ENCODE measurements at places on chromosomes 3 and 15.

DNA sequence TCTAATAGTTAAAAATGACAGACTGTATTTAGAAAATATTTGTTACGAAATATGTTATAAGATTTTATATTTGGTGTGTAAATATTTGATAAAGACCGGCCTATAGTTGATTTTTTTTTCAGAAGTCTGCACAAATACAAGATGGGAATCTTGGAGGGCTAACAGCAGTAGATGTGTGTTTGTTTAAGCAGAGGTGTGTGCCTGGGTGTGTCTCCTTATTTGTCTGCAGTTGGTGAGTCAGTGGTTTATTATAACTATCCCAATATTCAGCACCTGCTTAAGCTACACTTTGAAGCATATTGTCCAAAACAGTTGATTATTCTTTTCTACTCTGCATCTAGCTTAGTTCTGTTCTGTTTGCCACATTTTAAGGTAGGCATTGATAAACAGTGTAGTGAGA lies 12.4 kb downstream of the GLCE start:
- no peak for DNase-seq

DNA sequence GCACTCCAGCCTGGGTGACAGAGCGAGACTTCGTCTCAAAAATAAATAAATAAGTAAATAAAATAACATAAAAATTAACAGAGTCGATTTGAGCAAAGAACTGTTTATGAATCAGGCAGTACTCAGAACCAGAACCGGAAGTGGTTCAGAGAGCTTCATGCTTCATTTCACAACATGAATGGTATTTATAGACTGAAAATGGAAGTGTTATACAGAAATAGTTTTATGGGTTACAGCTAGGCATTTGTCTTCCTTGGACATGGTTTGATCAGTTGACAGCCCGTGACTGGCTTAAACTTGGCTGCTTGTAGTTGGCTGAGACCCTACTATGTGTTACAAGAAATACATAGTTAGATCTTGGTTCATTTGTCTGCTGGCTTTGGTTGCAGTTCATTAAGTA lies 216.0 kb upstream of the MCTP2 start:
- no peak for DNase-seq

- DNase-seq = no peak
Observed at GRCh38 chr3:16379838-16380237, 114.8 kb downstream of the OXNAD1 start.

DNA sequence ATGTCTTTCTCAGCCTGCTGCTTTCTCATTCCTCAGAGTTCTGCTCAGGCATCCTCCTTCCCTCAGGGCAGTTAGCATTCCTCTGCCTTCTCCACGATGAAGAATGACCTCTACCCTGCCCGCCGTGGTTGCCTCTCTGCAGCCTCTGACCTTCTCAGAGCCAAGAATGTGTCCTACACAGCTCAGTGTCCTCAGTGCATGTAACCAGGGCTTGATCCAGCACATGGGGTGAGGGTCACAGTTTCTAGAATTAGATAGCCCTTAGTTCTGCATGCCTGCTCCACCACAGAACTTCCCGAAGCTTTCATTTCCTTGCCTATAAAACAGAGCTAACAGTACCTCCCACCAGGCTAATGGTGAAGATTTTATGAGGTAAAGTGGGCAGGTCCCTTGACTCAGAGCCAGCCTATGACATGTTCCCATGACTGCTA lies 182.1 kb downstream of the CLSTN2 start:
- peak; percentile 15 for DNase-seq

DNA sequence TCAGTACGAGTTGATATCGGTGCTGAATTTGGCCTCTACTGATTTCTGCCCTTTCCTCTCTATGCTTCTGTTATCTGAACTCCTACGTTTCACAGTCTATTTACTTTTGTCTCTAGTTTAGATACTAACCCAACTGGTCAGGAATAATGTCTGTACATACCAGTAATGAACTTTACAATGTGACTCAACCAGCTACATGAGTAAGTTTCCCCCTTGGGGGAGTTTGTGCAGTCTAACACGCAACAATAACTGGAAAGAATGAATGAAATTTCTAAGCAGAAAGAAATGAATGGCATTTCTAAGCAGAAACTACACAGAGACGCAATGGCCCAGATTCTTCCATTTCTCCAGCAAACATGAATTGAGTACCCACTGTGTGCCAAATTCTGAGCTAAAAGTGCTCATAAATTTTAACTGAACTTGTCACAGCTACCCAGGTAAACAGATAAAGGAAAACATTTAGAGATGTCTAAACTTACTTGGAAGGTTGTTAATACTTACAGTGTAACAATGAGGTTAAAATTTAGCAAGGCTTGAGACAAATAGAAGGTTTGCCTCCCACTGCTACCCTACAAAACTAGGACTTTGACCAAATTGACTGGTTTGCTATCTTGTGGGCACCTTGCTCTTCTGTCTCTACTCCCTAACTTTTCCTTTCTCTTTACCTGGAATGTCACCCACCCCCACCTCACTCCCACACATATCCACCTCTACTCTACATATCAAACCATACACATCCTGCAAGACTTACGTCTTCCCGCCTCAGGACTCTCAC lies 11.6 kb downstream of the UPK1B start:
- DNase-seq = peak; percentile 86

- DNase-seq = no peak
Observed at GRCh38 chr3:74606996-74607395, 7.5 kb downstream of the CNTN3 start.

- no peak for DNase-seq
Observed at GRCh38 chr15:57439128-57440027, 63.1 kb downstream of the CGNL1 start.

DNA sequence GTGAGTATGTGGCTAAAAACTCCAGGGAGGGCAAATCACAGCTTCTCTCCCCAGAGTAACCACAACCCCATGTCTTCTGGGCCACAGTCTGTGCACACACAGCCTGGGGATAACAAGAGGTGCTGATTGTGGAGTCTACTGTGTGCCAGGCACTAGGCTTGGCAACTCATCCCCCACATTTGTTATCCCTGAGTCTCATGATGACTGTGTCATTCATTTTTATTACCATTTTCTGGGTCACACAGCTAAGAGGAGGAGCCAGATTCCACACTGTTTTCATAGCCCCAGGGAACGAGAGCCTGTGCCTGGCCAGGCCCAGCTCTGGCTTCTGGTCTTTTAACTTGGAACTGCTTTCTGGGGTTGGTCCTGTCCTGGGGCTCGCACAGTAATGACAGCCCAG lies 34.5 kb downstream of the ESYT3 start:
- peak; percentile 51 for DNase-seq

DNA sequence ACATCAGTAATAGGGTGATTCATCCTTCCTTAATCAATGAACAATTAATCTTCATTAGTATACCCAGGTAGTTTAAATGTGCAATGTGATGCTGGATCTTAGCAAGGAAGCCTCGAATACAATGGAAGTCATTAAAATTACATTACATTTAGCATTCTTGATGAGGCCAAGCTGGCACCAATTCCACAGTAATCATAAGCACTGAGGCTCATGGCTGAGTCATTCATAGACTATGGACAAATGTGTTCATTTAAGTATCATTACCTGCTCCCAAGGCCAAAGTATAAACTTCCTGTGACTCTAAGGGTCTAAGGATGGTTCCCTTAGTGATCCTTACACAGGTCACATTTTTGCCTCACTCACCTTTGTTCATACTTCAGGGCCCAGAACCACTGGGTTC lies 266.4 kb upstream of the CDIN1 start:
- DNase-seq = no peak

- no peak for DNase-seq
Observed at GRCh38 chr15:34188711-34189110, 21.2 kb downstream of the KATNBL1 start.
